ENCODE measurements at places on chromosomes 2 and 18.

- H3K4me3 ChIP-seq, result peak overlapping the region; percentile 64
- H3K27ac ChIP-seq, result peak overlapping the region; percentile 86
- peaks cover 44% of the 10 kb centered on the region for H3K4me1 ChIP-seq
- H3K27me3 ChIP-seq, result no peaks in the 10 kb centered on the region
These were observed 26.4 kb downstream of the ASXL2 start for GRCh38 chr2:25851740-25852503.

- no peaks in the 10 kb centered on the region for H3K36me3 ChIP-seq
- H3K4me1 ChIP-seq, result no peaks in the 10 kb centered on the region
- no peak for DNase-seq
- H3K27me3 ChIP-seq, result no peaks in the 10 kb centered on the region
- H3K27ac ChIP-seq, result no peak overlapping the region
- no peak overlapping the region for H3K4me3 ChIP-seq
These were observed 860.0 kb downstream of the CPS1 start for GRCh38 chr2:211416373-211416772.

- peaks cover 6% of the 10 kb centered on the region for H3K36me3 ChIP-seq
- H3K27me3 ChIP-seq, result no peaks in the 10 kb centered on the region
- H3K4me3 ChIP-seq, result no peak overlapping the region
These were observed 50.6 kb downstream of the RAPH1 start for GRCh38 chr2:203484266-203485112.

GRCh38 chr2:233531955-233532354 is 34.6 kb downstream of the USP40 start:
- no peaks in the 10 kb centered on the region for H3K27me3 ChIP-seq
- no peak for DNase-seq
- no peak overlapping the region for H3K27ac ChIP-seq
- no peak overlapping the region for H3K4me3 ChIP-seq

DNA sequence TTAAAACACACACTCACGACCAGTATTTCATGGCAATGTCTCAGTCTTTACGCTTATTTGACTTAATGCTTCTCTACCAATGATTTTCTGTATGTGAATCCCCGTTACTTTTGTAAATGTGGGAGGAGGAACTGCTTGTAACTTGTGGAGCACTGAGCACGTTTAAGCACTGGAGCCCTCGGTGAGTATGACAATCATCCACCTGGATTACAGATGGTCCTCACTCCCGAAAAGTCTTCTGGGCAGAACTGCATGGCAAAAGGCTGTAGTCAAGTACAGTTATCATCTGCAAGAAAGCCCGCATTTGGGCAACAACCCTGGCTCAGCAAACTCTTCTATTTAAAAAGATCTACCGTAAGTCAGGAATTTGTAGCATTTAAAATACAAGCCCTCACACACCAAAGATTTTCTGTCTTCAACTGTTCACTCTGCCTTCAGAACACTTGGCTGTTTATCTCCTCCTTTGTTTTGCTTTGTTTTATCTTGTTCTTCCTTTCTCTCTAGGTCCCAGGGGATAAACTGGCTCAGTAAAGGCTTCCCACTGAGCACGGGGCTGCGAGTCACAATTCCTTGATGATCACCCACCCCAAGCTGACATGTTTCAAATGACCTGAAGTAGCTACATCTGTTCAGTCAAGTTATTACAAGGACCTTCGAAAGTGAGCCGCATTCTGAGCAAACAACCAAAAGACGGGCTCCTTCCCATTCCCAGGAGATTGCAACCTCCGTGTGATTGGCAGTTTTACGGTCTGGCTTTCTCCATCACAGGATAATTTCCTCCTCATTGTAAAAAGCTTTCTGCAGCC is 102.2 kb downstream of the DLGAP1 start:
- H3K4me3 ChIP-seq, result no peak overlapping the region
- no peaks in the 10 kb centered on the region for H3K36me3 ChIP-seq
- DNase-seq, result no peak
- H3K4me1 ChIP-seq, result no peaks in the 10 kb centered on the region

- no peak for DNase-seq
- no peaks in the 10 kb centered on the region for H3K4me1 ChIP-seq
- H3K27me3 ChIP-seq, result no peaks in the 10 kb centered on the region
- no peak overlapping the region for H3K27ac ChIP-seq
- H3K4me3 ChIP-seq, result no peak overlapping the region
These were observed 124.2 kb downstream of the CBLN2 start for GRCh38 chr18:72419914-72420313.

- no peak overlapping the region for H3K27ac ChIP-seq
- no peaks in the 10 kb centered on the region for H3K27me3 ChIP-seq
- no peak overlapping the region for H3K4me3 ChIP-seq
These were observed 19.3 kb upstream of the ODC1 start for GRCh38 chr2:10467401-10467800.

- peak overlapping the region; percentile 25 for H3K27ac ChIP-seq
- DNase-seq, result no peak
- H3K27me3 ChIP-seq, result no peaks in the 10 kb centered on the region
- peaks cover 41% of the 10 kb centered on the region for H3K4me1 ChIP-seq
- peaks cover 5% of the 10 kb centered on the region for H3K36me3 ChIP-seq
- peak overlapping the region; percentile 19 for H3K4me3 ChIP-seq
These were observed 531.9 kb downstream of the PARD3B start for GRCh38 chr2:205077159-205077558.

GRCh38 chr2:215451012-215451756 is 15.3 kb upstream of the FN1 start:
- H3K4me3 ChIP-seq, result no peak overlapping the region
- H3K27ac ChIP-seq, result no peak overlapping the region
- H3K27me3 ChIP-seq, result peaks cover 29% of the 10 kb centered on the region
- DNase-seq, result no peak
- no peaks in the 10 kb centered on the region for H3K36me3 ChIP-seq

- no peak overlapping the region for H3K27ac ChIP-seq
- H3K4me1 ChIP-seq, result peaks cover 47% of the 10 kb centered on the region
- no peak for DNase-seq
- H3K4me3 ChIP-seq, result no peak overlapping the region
- H3K27me3 ChIP-seq, result no peaks in the 10 kb centered on the region
These were observed 14.1 kb upstream of the CASP8 start for GRCh38 chr2:201246280-201246679.

DNA sequence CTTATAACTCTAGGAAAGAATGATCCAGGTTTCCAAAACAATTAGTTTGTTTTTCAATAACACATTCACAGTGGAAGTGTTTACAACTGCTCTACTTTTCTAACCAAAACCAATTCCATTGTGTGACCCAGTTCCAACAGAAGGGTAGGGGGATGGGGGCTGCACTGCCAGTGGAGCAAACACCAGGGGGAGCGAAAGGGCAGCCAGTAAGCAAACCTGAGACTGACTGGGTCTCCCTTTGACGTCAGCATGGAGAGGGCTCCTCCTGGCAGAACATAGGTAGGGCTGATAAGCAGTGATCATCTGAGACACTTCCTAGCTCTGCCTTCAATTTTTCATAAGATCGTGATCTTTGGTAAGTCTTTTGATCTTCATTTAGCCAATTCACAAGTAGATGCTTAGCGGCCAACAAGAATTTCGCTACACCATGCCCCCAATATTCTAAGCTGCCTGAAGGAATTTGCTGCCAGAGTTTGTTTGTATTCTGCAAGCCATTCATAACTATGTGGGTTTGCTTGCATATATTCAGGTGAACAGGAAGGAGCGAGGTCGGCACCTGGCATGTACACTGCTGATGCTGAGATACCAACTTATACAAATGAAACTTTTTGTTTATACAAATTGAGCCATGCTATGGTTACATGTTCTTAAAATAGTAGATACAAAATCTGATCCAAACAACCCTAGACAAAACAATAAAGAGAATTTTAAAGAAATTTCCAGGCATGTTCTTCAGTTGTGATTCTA is 45.9 kb downstream of the ST6GAL2 start:
- no peaks in the 10 kb centered on the region for H3K27me3 ChIP-seq
- DNase-seq, result no peak
- no peaks in the 10 kb centered on the region for H3K4me1 ChIP-seq
- no peak overlapping the region for H3K4me3 ChIP-seq
- no peak overlapping the region for H3K27ac ChIP-seq
- no peaks in the 10 kb centered on the region for H3K36me3 ChIP-seq

- no peak for DNase-seq
These were observed 125.7 kb downstream of the MRO start for GRCh38 chr18:50694147-50694546.

DNA sequence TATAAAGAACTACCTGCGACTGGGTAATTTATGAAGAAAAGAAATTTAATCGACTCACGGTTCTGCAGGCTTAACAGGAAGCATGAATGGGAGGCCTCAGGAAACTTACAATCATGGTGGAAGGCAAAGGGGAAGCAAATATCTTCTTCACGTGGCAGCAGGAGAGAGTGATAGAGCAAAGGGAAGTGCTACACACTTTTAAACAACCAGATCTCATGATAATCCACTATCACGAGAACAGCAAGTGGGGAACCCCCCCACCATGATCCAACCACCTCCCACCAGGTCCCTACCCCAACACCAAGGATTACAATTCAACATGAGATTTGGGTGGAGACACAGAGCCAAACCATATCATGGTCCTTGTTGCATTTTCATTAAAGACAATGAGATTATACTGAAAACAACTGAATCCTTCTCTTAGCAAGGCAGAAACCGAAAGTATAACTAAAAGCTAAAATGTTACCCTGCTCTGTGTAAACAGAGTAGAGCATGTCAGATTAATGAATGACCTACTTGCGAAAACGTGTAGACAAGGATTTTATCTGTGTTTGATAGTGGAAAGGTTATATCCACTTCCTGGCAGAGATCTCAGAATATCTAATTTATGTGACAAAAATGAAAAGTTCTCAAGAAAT is 60.1 kb upstream of the RBBP8 start:
- peaks cover 8% of the 10 kb centered on the region for H3K4me1 ChIP-seq
- no peak overlapping the region for H3K4me3 ChIP-seq
- no peak for DNase-seq
- peak overlapping the region; percentile 22 for H3K27ac ChIP-seq
- H3K36me3 ChIP-seq, result no peaks in the 10 kb centered on the region
- peaks cover 7% of the 10 kb centered on the region for H3K27me3 ChIP-seq
